ENCODE measurements at places on chromosomes 6 and 20.

DNA sequence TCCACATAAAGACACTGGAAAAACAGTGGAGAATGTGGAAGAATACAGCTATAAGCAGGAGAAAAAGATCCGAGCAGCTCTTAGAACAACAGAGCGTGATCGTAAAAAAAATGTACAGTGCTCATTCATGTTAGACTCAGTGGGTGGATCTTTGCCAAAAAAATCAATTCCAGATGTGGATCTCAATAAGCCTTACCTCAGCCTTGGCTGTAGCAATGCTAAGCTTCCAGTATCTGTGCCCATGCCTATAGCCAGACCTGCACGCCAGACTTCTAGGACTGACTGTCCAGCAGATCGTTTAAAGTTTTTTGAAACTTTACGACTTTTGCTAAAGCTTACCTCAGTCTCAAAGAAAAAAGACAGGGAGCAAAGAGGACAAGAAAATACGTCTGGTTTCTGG is 57.1 kb downstream of the MAP3K4 start:
- peak; percentile 89 for DNase-seq

- DNase-seq = no peak
Measured at GRCh38 chr6:387293-387741, 4.2 kb upstream of the IRF4 start.

DNA sequence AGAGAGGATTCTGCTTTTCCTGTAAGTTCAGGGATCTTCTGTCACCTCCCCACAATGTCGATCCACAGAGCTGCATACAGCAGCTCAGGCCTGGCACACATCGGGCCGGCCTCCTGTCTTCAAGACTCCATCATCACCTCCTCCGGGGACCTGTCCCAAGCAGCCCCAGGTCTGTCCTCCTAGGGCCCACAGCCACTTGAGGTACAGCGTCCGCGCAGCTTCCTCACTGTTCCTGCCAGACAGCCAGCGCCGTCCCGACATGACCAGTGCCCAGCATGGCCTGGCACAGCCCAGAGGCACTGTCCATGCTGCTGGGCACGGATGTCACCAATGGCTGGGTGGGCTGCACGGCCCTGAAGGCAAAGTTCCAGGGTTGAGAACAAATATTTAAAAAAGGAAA is 101.6 kb downstream of the DLL1 start:
- no peak for DNase-seq

- DNase-seq = no peak
Measured at GRCh38 chr20:46063652-46064054, 26.1 kb downstream of the NCOA5 start.

DNA sequence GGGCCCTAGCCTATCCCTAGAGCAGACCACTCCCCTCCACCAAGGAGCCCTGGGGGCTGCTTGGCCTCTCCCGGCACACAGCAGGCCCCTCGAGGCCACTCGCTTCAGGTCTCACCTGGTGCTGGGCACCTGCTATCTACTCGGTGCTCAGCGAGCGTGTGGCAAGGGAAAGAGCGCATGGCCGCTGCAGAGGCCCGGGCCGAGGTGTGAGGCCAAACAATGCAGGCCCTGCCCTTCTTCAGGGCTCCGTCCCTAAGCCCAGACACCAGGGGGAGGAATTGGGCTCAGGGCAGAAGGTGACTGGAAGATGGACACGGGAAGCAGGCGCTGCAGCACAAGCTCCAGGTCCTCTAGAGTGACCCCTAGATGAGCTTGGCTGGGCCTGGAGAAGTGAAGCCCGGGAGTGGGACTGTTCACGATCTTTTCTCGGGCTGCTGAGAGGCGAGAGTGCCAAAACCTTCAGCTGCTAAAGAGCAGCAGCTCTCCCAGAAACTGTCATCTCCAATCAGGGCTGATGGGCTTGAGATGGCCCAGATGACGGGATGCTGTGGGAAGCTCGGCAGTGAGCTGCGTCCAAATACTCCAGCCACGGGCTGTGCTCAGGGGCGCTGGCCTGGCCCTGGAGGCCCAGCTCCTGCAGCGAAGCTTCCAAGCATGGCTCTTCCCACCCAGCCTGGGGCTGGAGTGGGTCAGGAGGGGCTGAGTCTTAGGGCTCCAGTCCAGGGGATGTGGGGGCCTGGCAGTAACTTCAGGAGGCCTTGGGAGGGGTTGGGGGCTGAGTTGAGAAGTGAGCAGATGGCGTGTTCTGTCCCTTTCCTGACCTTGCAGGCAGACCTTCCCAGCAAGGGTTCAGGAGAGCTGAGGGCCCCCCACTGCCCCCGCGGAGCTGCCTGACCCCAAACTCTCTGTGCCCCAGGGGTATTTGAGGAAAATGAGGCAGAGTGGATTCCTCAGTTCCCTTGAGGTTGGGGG is 43.7 kb downstream of the APCDD1L start:
- peak; percentile 27 for DNase-seq

DNA sequence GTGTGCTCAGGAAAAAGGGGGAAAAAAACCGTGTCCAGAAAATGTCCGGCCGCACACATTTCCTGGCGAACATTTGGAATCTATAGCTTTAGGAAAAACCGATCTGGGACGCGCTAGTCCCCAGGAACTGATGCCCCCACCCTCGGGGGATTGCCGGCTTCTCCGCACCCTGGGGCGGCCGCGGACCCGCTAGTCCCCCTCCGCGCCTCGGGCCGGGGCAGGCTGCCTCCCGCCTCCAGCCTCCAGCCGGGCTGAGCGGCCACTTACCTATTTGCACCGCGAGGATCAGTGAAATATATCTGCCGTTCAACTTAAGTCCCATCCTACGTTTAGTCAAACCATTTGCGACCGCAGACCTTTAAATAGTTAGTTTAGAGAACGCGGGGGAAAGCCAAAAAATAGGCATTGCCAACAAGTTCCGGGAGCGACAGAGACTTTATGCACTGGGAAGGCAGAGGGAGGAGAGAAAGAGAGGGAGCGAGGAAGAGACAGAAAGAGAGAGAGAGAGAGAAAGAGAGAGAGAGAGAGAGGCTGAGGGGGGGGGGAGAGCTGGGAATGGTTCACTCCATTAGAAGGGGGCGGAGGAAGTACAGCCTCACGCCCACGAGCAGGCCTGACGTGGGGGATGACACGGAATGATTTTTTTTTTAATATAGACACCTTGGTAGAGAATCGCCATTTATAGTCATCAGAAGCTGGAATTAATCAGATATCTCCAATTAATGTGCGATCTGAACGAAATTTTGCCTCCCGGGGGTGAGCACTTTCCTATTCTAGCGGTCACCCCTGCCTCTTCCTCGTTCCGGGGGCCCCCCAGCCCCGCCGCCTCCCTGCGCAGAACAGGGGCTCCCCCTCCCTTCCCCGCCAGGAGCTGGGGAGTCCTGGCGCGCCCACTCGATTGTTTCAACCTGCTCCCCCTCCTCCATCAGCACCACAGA is at the start of gene NRN1:
NRN1 (minus strand) TSS at position 498 of the 938 bp plus-strand sequence; CDS start at position 322, 176 bp downstream.
- peak; percentile 82 for DNase-seq

- no peak for DNase-seq
Measured at GRCh38 chr6:149044528-149044927, 273.0 kb upstream of the TAB2 start.

DNA sequence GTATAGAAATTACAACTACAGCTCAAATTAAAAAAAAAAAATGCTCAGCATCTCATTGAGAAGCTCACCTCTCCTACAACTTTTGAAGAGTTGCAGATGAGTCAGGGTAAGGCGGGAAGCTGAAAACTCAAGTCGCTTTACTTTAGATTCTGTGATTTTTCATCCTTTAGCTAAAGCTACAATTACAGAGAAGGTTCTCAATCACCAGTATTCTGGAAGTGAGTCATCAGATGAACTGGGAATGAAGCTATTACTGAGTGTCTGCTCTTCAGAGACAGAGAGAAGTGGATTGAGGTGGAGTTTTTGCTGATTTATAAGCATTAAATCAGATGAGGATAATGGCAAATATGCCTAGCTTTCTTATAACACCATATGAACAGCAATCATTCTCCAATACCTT is 91.9 kb downstream of the TFAP2A start:
- DNase-seq = no peak

- DNase-seq = peak; percentile 28
Measured at GRCh38 chr6:166056637-166057036, 111.0 kb downstream of the TBXT start.

- peak; percentile 34 for DNase-seq
Measured at GRCh38 chr6:15065261-15065989, 180.4 kb upstream of the JARID2 start.

- no peak for DNase-seq
Measured at GRCh38 chr6:136607204-136607931, 57.1 kb upstream of the MAP7 start.

- DNase-seq = no peak
Measured at GRCh38 chr6:154440422-154441043, 70.0 kb downstream of the CNKSR3 start.

DNA sequence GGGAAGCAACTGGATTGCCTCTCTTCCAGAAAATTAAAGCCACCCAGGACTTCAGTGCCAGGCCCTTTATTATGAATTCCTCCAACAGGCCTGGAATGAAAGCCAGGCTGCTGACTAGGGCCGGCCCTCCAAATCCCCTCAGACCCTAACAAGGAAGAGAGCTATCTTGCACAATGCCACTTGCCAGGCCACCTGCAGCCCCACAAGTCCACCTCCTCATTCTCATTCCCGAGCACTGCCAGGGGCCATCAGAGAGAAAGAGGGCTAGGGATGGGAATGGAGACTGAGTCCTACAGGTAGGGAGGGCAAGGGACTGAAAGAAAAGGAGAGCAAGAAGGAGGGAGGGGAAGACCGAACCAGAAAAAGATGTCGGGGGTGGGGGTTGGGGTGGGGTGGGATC is 86.5 kb downstream of the MRPL14 start:
- no peak for DNase-seq

- no peak for DNase-seq
Measured at GRCh38 chr6:111032484-111033140, 50.8 kb downstream of the RPF2 start.

DNA sequence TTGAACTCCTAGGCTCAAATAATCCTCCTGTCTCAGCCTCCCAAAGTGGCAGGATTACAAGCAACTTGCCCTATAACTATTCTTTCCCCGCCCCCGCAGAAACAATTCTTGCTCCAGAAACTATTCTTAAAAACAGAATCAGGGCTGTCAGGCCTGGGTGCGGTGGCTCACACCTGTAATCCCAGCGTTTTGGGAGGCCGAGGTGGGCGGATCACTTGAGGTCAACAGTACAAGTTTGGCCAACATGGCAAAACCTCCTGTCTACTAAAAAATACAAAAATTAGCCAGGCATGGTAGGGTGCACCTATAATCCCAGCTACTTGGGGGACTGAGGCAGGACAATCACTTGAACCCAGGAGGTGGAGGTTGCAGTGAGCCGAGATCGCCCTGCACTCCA is 31.2 kb downstream of the SAMHD1 start:
- no peak for DNase-seq

DNA sequence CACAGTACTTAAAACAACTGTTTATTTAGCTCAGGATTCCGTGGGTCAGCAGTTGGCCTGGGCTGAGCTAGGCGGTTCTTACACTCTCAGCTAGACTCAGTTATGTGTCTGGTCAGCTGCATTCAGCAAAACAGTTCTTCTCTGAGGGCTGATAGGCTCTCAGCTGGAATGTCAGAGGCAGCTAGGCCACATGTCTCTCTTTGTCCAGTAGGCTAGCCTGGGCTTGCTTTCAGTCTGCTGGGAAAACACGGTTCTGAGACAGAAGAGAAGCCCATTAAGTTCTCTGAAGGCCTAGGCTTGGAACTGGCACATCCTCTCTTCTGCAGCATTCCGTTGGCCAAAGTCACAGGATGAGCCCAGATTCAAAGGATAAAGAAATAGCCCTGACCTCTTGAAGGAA is 65.6 kb downstream of the TULP4 start:
- peak; percentile 31 for DNase-seq

DNA sequence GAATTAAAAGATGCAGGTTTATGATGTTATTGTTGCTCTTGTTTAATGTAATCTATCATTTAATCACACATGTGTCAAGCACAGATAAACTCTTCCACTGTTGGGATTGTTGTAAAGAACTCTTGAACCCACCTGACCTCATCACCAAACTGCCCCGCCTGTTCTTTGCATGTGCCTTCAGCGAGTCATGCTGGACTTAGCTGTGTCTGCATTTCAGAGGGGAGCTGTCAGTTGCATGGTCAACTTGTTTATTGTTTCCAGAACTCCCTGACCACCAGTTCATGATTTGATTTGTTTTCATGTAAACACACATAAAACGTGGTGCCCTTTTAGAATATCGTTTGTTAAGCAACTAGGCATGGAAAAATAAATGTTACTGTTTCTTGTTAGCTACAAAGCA is 93.6 kb downstream of the KHDC1L start:
- DNase-seq = no peak

DNA sequence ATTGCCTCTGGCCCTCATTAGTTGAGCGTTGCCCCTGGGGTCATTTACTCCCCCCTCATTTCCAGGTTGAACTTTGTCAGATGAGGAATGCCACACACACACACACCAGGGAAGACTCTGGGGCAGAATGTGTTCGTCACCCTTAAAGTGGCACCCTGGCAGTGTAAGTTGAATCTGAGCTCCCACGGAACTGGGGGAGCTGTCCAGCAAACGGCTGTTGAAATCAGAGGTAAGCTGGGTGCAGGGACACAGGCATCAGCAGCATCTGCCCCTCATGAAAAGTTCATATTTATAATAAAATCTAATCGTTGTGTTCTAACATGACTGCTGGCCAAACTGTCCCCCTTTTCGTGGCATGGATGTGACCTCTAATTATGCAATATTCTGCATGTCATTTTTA is 4.3 kb upstream of the MC3R start:
- DNase-seq = no peak

GRCh38 chr6:33757906-33758305 is 11.2 kb upstream of the IP6K3 start:
- DNase-seq = no peak

DNA sequence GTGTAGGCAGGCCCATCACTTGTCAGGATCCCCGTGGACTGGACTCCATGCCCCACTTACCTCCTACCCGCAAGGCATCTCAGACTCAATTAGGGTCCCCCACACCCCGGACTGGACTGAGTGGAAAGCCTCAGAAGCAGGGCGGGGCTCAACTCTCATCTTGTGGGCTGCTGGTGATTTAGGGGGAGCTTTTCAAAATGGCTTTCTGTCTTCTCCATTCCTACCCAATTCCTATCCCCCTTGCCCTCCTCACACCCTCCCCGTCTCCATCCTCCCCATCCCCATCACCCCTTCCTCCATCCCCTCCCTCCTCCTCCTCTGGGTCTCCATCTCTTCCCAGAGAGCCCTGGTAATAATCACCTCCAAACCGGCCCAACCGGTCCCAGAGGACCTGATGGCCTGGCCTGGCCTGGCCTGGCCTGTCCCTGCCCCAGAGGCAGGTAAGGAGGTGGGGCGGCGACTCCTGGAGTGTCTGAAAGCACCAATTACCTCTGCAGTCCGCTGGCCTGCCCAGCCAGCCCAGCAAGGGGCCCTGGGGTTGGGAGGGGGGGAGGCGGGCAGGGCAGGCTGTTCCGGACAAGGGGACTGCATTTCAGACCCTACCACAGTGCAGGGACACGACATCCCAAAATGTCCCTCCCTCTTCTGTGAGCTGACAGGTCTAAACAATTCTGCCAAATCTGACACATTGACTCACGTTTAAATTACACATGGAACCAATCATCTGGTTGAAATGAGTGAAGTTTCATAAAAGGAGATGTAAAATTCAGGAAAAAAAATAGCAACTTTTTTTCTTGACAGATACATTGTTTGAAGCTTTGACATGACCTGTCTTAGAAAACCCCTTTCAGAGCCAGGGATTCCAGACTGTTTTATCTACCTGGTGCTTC is 24.8 kb downstream of the MAFB start:
- no peak for DNase-seq

- no peak for DNase-seq
Measured at GRCh38 chr6:5206920-5207561, 53.7 kb downstream of the LYRM4 start.
